ENCODE measurements at places on chromosomes 3 and 15.

DNA sequence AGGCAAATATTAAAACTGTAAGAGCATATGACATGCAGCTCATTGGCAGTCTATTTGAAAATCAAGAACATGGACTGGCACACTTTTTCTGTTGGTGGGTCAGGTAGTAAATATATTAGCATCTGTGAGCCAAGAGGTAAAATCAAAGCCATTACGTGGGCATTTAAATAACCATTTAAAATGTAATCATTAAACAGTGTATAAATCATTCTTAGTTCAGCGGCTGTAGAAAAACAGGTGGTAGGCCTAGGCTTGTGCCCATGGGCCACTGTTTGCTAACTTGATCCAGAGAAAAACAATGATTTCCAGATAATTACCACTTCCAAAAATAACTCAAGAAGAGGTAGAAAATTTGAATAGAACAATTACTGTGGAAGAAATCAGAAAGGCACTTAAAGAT is 105.1 kb downstream of the CHST2 start:
- DNase-seq: no peak

DNA sequence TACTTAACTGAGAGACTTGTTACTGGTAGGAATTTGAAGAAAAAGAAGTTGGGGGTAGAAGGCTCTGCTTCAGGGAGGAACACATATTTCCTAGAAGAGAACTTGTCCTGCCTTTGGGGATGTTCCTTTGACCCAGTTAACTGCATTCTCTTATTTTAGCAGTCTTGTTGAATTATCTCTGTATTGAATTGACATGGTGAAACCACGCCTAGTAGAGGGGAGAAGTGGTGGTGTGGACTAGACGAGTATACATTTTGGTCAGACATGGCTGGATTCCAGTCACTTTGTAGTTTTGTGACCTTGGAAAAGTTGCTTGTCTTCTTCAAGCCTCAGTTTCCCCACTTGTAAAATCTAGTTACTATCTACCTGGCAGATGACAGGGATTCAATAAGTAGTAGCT is 87.8 kb downstream of the FNDC3B start:
- DNase-seq: no peak

DNA sequence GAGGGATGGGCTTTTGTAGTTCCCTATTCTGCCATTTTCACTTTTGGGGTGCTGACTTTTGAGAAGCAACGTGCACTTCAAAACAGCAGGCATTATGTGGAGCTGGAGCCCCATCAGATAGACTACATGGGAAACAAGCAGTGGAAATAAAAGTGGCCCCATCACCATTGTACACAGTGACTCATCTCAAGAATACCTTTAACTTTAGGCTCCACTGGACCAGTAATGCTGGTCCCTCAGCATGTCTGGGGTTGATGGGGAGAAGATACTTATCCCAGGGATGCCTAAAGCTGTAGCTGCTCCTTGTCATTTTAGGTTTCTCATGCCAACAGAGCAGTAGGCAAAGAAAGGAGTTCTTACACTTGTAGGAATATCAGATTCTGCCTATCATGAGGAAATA is 45.0 kb downstream of the LSM3 start:
- DNase-seq: no peak

DNA sequence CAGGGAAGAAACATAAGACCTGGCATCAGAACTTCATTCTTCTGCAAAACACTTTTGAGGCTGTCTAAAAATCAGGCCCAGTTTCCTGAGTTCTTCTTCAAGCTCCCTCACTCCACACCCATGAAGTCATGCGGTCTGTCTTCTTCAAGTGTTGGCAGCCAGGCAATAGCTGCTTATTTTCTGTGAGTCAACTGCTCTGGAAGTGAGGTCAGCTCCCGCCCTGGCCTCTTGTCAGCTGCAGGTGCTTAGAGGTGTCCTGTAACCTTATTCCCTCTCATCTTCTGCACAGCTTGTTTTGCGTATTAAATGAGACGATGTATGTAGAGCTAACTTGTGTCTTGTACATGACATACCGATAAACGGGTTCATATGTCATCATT is 226.1 kb downstream of the ADAMTS17 start:
- DNase-seq: no peak

- DNase-seq: no peak
Measured at GRCh38 chr3:100425316-100425715, 24.0 kb downstream of the LNP1 start.

- no peak for DNase-seq
Measured at GRCh38 chr3:50003824-50004223, 63.9 kb downstream of the RBM6 start.

GRCh38 chr3:139548801-139549200 is 9.3 kb upstream of the RBP1 start:
- no peak for DNase-seq

DNA sequence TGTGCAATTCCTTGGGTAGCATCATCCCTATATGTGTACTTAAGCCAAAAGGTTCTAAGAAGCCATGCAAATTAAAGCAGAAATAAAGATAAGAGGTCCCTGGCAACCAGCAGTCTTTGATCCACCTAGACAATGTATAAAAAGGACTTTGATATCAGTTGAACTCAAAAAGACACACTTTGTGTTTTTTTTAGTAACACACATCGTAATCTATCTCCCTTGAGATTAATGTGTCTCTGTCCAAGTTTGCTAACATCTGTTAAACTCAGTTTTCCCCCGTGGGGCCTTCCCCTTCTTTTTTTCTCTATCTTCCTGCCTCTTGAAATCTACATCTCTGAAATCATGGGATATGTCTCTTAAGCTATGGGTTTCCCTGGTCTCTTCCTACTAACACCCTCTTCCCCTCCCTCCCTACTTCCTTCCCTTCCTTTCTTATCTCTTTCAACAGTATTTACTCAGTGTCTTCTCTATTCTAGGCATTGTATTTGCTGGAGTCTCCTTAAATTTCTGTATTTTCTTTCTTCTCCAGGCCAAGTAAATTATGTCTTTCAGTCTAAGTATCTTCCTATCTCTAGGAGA is 27.7 kb downstream of the ALDH1A2 start:
- DNase-seq: no peak

GRCh38 chr15:53841651-53842050 is 82.2 kb upstream of the WDR72 start:
- no peak for DNase-seq

- no peak for DNase-seq
Measured at GRCh38 chr3:194315965-194316361, 35.2 kb downstream of the CPN2 start.

- DNase-seq: no peak
Measured at GRCh38 chr15:55357774-55358173, 38.8 kb downstream of the PIGB start.

DNA sequence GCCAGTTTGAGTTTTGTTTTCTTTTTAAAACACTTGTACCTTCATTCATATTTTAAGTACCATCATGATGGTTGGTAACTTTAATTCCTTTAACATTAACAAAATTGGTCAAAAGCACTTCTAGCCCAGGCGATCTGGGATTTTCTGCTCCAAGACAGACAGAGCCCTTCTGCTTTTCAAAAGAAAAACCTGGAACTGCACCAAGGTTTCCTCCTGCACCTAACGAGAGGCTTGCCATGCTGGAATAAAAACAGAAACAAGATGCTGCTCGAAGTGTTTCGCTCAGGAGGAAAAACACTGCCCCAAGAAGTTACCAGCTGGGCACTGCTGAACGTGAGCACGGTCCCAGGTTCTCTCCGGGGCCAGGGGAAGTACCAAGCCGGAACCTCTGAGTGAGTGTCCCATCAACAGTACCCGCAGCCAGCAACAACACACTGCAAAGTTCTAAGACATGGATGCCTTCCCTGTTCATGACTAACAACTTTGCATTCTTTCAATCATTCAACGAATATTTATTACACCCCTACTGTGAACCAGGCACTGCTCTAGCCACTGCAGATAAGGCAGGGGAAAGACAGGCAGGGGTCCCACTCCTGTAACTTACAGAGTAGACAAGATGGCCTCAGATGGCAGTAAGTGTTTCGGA is 98.8 kb downstream of the XXYLT1 start:
- no peak for DNase-seq

DNA sequence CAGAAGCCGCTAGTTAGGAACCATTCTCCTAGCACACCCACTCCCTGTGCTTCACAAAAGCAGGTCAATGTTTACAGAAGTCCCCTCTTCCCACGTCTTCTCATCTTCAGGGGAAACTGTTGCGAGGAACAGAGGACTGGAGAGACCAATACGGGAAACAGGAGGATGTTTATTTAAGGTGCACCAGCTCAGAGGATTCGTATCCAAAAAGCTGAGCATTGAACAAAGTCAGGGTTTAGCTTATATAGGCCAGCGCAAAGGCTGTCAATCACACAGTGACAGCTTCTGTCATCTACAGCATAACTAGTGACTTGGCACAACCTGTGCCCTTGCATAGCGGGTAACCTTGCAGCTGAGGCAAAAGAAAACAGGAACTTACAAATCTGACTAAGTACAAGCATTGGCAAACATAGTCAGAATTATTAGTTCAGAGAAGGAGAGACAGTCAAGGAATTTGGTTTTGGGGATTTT is 61.3 kb downstream of the ZDHHC19 start:
- no peak for DNase-seq

DNA sequence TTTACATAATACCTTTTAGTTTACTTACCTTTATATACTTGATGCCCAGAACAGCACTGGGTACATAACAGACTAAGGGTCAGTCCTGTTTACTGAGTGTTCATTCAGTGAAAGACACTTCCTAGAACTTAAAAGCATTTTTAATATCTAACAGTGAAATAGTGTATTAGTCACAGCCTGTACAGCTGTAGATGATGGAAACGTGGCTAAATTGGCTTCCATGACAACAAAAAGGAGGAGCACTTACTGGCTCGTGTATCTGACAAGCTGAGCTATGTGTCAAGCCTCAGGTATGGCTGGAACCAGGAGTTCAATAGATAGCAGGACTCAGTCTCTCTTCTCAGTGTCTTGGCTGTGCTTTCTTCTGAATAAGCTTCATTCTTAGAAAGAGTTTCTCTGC is 40.2 kb downstream of the CMTM8 start:
- DNase-seq: no peak

GRCh38 chr3:55272031-55272645 is 215.0 kb downstream of the WNT5A start:
- no peak for DNase-seq

DNA sequence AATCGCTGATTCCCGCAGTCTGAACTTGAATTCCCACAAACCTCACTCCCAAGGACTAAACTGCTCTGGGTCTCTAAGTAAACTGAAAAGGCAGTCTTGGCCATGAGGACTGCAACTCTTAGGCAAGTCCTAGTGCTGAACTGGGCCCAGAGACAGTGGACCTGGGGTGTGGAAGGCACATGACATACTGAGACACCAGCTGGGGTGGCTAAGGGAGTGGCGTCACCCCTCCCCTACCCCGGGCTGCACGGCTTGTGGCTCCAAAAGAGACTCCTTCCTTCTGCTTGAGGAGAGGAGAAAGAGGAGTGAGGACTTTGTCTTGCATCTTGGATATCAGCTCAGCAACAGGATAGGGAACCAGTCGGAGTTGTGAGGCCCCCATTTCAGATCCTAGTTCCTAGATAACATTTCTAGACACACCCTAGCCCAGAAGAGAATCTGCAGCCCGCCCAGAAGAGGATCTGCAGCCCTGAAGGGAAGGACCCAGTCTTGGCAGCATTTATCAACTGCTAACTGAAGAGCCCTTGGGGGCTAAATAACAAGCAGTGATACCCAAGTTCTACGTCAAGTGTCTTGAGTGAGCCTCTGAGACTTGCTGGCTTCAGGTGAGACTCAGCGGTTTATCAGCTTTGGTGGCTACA is 110.7 kb upstream of the C3orf80 start:
- DNase-seq: no peak

DNA sequence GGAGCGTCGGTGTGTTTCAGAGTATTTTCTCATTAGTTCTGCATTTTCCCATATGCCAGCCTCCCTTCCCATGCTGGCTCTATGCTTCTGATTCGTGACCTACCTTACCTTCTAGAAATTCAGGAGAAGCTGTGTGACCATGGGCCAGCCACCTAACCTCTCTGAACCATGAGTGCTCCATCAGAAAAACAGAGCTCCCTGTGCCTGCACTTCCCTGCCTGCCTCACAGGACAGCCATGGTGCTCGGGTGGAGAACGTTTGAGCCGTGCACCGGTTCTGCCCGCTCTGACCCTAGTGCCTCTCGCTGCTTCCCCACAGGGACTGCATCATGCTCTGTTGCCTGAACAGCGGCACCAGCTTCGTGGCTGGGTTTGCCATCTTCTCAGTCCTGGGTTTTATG is 74.5 kb upstream of the SLC6A1 start:
- DNase-seq: no peak

DNA sequence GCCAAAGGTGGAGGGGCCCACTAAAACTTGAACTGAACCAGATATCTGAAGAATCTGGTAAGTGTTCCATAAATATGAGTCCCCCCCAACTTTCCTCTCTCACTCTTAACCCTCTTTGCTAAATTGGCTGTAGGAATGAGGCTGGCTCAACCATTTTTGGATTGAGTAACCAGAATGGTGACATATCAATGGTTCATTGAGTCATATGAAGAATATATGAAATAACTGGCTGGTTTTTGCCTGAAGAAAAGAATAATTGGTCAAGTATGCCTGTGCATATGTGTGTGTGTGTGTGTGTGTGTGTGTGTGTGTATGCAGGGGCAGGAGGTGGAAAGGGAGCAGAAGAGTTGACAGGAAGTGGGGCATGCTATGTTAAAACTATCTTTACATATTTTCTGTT is 472.9 kb upstream of the THBS1 start:
- DNase-seq: no peak

DNA sequence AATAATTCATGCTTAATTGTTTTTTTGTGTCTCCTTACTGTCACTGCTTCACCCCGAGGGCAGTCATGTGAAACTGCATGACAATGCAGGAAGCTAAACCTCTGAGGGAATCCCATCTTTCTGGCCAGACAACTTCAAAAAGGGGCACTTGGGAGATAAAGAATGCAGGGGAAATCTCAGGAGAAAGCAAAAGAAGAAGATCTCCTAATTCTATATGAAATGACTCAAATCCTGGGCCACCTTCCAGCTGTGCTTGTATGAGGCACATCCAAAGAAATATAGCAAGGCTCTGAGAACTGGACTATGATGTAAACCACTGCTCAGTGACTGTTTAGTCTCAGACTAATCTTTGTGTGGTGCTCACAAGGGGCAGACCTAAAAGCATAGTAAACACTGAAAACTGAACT is 22.6 kb upstream of the UMPS start:
- DNase-seq: no peak

Data from WTC11 (cell line).